Mesendoderm (in vitro differentiated cells): ENCODE measurements at places on chromosomes 3 and 15.

GRCh38 chr3:46536758-46537157 lies 29.3 kb downstream of the LRRC2 start:
- H3K4me3 ChIP-seq, result no peak overlapping the region
- peaks cover 2% of the 10 kb centered on the region for H3K4me1 ChIP-seq
- H3K27me3 ChIP-seq, result no peaks in the 10 kb centered on the region

- DNase-seq, result no peak
- no peaks in the 10 kb centered on the region for H3K27me3 ChIP-seq
- H3K4me1 ChIP-seq, result no peaks in the 10 kb centered on the region
- H3K36me3 ChIP-seq, result no peaks in the 10 kb centered on the region
- H3K27ac ChIP-seq, result no peak overlapping the region
These were observed 73.6 kb downstream of the TFG start for GRCh38 chr3:100782906-100783305.

DNA sequence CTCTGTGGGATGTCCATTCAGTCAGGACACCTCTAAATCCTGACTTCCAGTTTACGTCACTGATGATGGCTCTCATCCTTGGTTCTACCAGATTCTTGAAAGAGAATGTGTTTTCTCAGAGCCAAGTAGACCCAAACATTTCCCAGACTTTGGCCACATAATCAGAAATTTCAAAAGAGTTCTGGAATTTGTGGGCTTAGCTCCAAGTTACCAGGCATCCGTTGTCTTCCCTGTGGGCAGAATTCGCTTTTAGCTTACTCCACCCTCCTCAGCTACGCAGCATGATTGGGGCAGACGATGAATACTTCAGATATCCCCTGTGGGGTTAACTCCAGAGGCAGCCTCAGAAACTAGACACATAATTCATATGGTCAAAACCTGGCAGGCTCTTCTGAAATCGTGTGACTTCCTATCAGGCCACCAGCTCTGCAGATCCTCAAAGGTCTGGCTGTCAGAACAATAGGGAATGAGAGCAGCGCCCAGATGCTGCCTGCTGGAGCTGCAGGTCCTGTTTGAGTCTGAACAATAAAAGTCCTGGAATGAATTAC lies 30.6 kb downstream of the CRTC3 start:
- no peaks in the 10 kb centered on the region for H3K27me3 ChIP-seq
- no peak for DNase-seq
- no peaks in the 10 kb centered on the region for H3K4me1 ChIP-seq
- no peaks in the 10 kb centered on the region for H3K36me3 ChIP-seq
- H3K4me3 ChIP-seq, result no peak overlapping the region
- no peak overlapping the region for H3K27ac ChIP-seq

DNA sequence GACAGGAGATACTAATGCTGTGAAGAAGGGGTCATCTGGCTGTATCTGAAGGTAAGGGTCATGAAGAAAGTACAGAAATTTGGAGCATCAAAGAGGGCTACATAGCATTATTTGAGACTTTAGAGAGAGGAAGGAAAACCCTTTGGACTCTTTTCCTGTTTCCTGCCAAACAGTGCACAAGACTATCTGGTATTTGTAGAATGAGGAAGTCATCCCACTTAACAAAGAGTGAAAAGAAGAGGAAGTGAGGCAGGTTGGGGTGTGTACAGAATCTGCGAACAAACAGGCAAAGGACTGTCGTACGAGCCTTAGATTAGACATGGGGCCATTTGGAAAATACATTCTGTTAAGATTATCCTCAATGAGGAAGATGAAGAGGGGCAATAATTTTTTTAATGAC lies 546.8 kb upstream of the EPHA6 start:
- H3K4me1 ChIP-seq, result no peaks in the 10 kb centered on the region
- H3K4me3 ChIP-seq, result no peak overlapping the region
- H3K27ac ChIP-seq, result no peak overlapping the region
- H3K27me3 ChIP-seq, result no peaks in the 10 kb centered on the region
- DNase-seq, result no peak
- H3K36me3 ChIP-seq, result no peaks in the 10 kb centered on the region

- DNase-seq, result no peak
- no peak overlapping the region for H3K27ac ChIP-seq
- H3K4me3 ChIP-seq, result no peak overlapping the region
- H3K4me1 ChIP-seq, result no peaks in the 10 kb centered on the region
These were observed 79.4 kb downstream of the PEX5L start for GRCh38 chr3:179957264-179957845.

GRCh38 chr3:62559831-62560445 lies 186.6 kb upstream of the FEZF2 start:
- no peaks in the 10 kb centered on the region for H3K27me3 ChIP-seq
- no peak overlapping the region for H3K27ac ChIP-seq
- no peaks in the 10 kb centered on the region for H3K36me3 ChIP-seq
- DNase-seq, result peak; percentile 33
- no peak overlapping the region for H3K4me3 ChIP-seq

GRCh38 chr3:129505341-129505740 lies 23.1 kb upstream of the RHO start:
- no peak overlapping the region for H3K27ac ChIP-seq
- H3K36me3 ChIP-seq, result no peaks in the 10 kb centered on the region
- no peak overlapping the region for H3K4me3 ChIP-seq

- no peak overlapping the region for H3K27ac ChIP-seq
- H3K36me3 ChIP-seq, result no peaks in the 10 kb centered on the region
- no peak overlapping the region for H3K4me3 ChIP-seq
- no peaks in the 10 kb centered on the region for H3K4me1 ChIP-seq
These were observed 187.4 kb upstream of the LINGO1 start for GRCh38 chr15:77819851-77820728.

DNA sequence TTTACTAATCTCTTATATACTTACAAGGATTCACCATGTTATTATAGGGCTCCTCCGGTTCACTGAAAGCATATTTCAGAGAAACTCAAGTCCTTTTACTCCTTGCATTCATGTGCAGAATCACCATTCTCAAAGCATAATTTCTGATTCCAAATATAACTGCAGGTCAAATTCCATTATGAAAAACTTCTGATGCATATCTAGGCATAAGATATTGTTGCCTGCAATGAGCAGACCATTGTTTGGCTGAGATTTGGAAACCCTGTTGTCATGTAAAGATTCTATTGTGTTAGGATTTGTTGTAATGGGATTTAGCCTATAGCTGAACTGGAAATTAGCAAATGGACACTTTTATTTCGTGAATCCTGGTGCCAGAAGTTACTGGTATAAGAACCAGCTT lies 69.5 kb upstream of the PRICKLE2 start:
- no peak for DNase-seq
- H3K36me3 ChIP-seq, result no peaks in the 10 kb centered on the region
- no peak overlapping the region for H3K4me3 ChIP-seq
- H3K27me3 ChIP-seq, result no peaks in the 10 kb centered on the region
- H3K27ac ChIP-seq, result no peak overlapping the region

GRCh38 chr3:14772533-14773138 lies 46.1 kb upstream of the FGD5 start:
- no peaks in the 10 kb centered on the region for H3K36me3 ChIP-seq
- H3K27me3 ChIP-seq, result no peaks in the 10 kb centered on the region
- H3K4me1 ChIP-seq, result peaks cover 10% of the 10 kb centered on the region
- H3K4me3 ChIP-seq, result no peak overlapping the region

- DNase-seq, result peak; percentile 77
- H3K4me1 ChIP-seq, result no peaks in the 10 kb centered on the region
- no peaks in the 10 kb centered on the region for H3K36me3 ChIP-seq
- H3K27me3 ChIP-seq, result no peaks in the 10 kb centered on the region
- H3K27ac ChIP-seq, result no peak overlapping the region
- H3K4me3 ChIP-seq, result no peak overlapping the region
These were observed 124.5 kb downstream of the TLE3 start for GRCh38 chr15:69973102-69973714.

- no peak for DNase-seq
- no peak overlapping the region for H3K4me3 ChIP-seq
- no peaks in the 10 kb centered on the region for H3K4me1 ChIP-seq
- no peak overlapping the region for H3K27ac ChIP-seq
These were observed 32.2 kb upstream of the SSR3 start for GRCh38 chr3:156586905-156587759.

DNA sequence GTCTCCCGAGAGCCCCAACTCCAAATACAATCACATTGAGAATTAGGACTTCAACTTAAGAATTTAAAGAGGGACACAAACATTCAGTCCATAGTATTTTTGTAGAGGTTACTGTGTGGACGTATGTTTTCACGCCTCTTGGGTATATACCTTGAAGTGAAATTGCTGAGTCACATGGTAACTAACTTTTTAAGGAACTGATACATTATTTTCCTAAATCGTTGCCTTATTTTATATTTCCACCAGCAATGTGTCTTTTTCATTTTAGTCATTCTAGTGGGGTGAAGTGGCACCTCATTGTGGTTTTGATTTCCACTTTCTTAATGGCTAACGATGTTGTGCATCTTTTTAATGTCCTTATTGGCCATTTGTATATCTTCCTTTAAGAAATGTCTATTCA lies 11.8 kb downstream of the PARP15 start:
- H3K36me3 ChIP-seq, result no peaks in the 10 kb centered on the region
- H3K4me1 ChIP-seq, result no peaks in the 10 kb centered on the region
- no peak overlapping the region for H3K27ac ChIP-seq
- no peak overlapping the region for H3K4me3 ChIP-seq
- no peak for DNase-seq
- no peaks in the 10 kb centered on the region for H3K27me3 ChIP-seq

GRCh38 chr15:41291065-41291631 lies 41.2 kb downstream of the OIP5 start:
- no peak overlapping the region for H3K27ac ChIP-seq
- no peak overlapping the region for H3K4me3 ChIP-seq
- no peak for DNase-seq

- no peak overlapping the region for H3K4me3 ChIP-seq
- H3K27ac ChIP-seq, result no peak overlapping the region
- H3K27me3 ChIP-seq, result no peaks in the 10 kb centered on the region
- H3K36me3 ChIP-seq, result no peaks in the 10 kb centered on the region
- no peaks in the 10 kb centered on the region for H3K4me1 ChIP-seq
These were observed 19.4 kb downstream of the NEK10 start for GRCh38 chr3:27349832-27350231.

- H3K4me3 ChIP-seq, result no peak overlapping the region
- peak; percentile 15 for DNase-seq
- H3K27ac ChIP-seq, result no peak overlapping the region
These were observed 103.0 kb downstream of the SUCNR1 start for GRCh38 chr3:151976211-151977050.

GRCh38 chr3:119570229-119570628 lies 9.1 kb upstream of the ADPRH start:
- H3K4me3 ChIP-seq, result no peak overlapping the region
- no peaks in the 10 kb centered on the region for H3K36me3 ChIP-seq
- DNase-seq, result no peak
- H3K27ac ChIP-seq, result no peak overlapping the region
- H3K27me3 ChIP-seq, result no peaks in the 10 kb centered on the region

GRCh38 chr3:55406696-55407425 lies 80.2 kb downstream of the WNT5A start:
- no peak overlapping the region for H3K27ac ChIP-seq
- no peaks in the 10 kb centered on the region for H3K4me1 ChIP-seq
- H3K27me3 ChIP-seq, result no peaks in the 10 kb centered on the region
- H3K36me3 ChIP-seq, result no peaks in the 10 kb centered on the region
- no peak for DNase-seq
- no peak overlapping the region for H3K4me3 ChIP-seq

GRCh38 chr3:141380279-141380678 lies 12.0 kb downstream of the ZBTB38 start:
- no peak for DNase-seq
- H3K4me1 ChIP-seq, result peaks cover 3% of the 10 kb centered on the region
- no peak overlapping the region for H3K4me3 ChIP-seq
- H3K36me3 ChIP-seq, result no peaks in the 10 kb centered on the region

DNA sequence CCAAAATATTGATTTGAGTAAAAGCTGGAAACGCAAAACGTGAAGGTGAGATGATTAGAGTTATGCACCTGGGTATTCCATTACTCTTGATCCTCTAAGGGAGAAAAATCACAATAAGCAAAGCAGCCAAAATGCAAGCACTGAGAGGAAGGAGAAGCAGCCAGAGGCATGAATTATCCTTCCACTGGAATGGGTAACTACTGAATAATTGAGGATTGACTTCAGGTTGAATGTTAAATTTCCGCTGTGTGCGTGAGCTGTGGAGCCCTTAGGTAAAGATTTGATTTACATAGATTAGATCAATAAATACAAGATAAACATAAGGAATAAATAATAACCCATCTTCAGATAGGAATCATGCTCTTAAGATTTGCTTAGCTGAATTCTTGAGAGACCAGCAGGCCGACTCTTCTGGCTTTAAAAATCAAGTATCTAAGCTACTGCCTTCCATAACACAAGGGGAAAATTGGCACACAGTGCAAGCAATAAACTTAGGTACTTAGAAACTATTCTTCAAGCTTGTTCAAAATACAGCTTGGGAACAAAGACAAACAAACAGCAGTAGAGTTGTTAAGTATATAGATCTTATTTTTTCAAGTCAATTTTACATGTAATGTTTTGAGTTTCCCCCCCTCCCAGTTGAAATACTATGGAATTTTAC lies 1459.5 kb downstream of the ZPLD1 start:
- no peaks in the 10 kb centered on the region for H3K4me1 ChIP-seq
- H3K4me3 ChIP-seq, result no peak overlapping the region
- H3K36me3 ChIP-seq, result no peaks in the 10 kb centered on the region
- DNase-seq, result no peak
- no peaks in the 10 kb centered on the region for H3K27me3 ChIP-seq
